ENCODE measurements at places on chromosomes 1 and 21. TPM values are rescaled to one million over a fixed set of nuclear protein-coding genes. Genes with fewer than 3 reads are reported as not detected.

The DFFA gene
- 78.0 TPM for total RNA-seq

The PRAMEF8 gene
- total RNA-seq, result not detected

The ACKR1 gene
- not detected for total RNA-seq

The MCOLN2 gene
- 14.9 TPM for total RNA-seq

DNA sequence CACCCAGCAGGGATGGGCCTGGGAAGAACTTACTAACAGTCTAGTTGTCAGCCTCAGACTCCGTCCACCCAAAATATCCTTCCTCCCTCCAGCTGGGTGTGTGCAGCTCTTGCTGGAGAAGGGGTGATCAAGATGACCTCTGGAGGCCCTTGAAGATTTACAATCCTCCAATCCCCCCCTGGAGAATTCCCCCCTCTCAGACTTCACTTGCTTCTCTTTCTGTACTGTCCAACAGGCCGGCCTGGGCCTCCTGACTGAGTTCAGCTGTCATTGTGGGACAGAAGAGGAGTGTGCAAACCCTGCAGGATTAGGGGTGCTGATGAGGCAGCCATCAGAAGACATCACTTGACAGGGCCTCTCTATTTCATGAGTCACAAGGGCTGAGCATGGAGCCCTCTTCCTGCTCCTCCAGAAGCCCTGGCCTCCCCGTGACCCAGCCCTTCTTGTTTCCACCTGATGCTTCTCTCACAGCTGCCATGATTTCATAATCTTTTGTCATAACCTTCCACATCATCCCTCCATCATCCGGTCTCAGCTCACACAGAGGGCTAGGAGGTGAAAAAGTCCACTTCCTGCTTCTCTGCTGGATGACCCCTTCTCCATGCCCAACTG, 17.5 kb upstream of the IGFN1 start:
- DNase-seq, result peak; percentile 86

The SEC16B gene
- 0.59 TPM for total RNA-seq

DNA sequence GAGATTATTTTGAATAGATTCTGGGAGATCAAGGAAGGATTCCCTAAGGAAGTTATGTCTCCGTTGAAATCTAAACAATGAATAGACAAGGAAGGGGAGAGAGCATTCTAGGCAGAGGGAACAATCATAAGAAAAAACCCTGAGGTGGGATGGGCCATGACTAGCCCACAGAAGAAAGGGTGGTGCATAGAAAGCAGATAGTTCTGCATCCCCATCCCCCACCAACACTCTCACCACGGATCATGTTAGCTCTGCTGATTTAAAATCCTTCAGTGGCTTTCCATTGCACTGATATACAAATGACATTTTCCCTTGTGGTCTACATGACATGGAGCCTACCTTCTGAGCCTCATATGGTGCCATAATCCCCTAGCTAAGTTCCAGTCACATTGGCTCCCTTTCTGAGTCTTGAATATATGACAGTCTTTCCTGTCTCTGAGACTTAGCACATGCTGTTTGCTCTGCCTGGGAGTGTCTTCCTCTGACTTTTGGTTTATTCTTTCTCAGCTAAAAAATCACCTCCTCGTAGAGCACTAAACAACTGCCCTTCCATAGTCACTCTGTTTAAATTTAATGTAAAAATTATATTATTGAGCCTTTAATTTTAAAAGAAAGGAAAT, 15.2 kb downstream of the SCMH1 start:
- DNase-seq, result no peak

DNA sequence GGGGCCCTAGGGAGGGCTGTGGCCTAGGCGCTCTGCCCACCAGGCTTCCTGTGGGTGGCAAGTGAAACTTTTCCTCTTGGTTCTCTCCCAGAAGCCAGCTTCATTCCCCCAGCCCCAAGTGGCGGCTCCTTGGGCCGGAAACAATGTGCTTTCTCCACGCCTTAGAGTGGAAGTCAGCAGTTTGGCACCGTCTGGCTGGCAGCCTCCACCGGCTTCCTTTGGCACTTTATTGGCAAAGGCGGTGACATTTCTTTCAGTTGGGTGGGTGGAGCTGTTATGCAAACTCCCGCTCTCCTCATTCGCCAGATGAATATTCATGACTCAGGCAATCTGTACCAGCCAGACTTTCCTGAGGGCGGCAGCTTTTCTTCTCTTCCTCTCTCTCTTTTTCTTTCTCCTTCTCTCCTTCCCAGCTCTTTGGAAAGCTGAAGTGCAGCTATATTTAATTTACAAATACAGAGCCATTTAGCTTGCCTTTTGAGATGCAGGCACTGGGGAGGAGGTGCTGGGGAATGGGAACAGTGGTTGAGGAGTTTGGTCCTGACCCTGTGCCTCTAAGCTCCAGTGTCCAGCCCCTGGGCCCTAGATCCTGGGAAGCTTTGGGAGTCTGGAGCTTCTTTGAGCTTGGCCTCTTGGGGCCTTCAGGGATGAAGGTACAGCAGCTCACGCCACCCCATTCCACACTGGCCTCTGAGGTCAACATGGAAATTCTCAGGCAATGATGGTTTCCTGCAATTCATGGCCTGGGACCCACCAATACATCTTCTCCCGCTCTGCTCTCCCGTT, 67.8 kb upstream of the POU3F1 start:
- no peak for DNase-seq

GRCh38 chr21:36147911-36148310, 8.7 kb upstream of the DOP1B start:
- no peak for DNase-seq

The CCDC27 gene
- total RNA-seq, result not detected

- peak; percentile 42 for DNase-seq
Measured at GRCh38 chr1:152251391-152251790, 27.4 kb upstream of the HRNR start.

DNA sequence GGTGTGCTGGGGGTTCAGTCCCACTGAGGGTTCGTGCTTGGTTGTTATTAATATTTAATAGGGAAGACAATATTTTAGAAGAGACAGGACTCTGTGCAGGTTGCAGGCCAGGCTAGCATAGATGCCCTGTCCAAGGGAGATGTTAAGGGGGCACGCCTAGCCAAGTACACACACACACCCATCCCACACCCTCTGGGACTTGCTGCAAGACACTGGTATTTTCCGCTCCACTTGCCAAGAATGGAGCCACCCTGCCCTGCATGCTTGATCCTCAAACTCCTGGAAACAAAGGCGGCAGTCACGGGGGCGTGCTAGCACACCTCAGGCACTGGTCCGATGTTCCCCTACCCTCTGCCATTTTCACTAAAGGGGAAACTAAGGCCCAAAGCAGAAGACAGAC, 99.1 kb downstream of the MRPL37 start:
- no peak for DNase-seq

DNA sequence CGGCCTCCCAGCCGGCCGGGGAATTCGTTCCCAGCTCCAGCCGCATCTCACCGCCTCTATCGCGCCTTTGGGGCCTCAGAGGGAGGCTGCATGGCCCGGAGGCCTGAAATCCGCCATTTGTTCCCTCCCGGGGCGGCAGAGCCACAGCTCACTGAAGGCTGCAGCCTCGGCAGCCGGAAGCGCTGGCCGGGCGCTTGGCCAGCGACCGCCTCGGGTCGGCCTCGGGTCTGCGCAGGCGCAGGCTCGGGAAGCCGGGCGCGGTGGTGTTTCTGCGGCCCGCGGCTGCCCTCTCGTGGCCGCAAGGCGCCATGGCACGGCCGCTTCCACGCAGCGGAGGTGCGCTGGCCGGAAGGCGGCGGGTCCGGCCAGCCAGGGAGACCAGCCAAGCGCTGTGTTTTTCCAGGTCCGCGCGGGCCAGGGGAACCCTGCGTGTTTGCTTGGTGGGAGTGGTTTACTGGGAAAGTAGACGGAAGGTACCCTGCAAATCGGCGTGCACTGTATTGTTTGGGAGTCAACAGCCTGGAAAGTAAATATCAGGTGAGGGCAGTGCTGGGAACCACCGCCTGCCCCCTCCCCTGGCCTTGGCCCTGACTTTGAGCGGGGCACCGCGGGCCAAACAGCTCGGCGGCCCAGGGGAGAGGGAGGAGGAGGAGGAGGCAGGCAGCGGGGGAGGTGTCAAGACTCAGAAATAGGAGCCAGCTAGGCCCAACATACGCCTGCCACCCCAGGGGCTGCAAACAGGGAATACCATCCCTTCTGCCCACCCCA, 52.7 kb upstream of the CD34 start:
- peak; percentile 85 for DNase-seq

The ADAM30 gene
- not detected for total RNA-seq

GRCh38 chr1:94769551-94769950, 50.6 kb upstream of the SLC44A3 start:
- peak; percentile 37 for DNase-seq

DNA sequence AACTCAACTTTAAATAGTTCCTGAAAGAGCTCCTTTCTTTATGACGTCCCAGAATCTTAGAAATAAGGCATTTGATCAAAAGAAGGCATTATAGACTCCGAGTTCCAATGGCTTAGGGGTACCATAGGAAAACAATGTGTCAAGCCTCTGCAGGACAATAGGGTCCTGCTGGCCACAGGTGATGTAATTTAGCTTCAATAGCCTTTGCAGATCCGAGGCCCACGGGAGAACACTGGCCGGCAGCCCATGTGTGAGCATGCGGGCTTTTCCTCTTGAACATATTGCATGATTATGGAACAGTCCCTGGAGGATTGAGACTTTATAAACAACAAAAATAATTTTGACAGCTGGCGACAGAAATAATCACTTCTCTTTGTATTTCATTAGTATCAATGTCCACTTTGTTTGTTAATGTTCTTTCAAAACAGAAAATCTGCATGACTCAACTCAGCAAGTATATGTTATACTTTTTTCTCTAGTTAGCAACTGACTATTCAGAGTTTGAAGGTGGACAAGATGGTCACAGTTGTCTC, 49.0 kb upstream of the NR5A2 start:
- no peak for DNase-seq

GRCh38 chr1:91669584-91670350, 169.1 kb downstream of the CDC7 start:
- DNase-seq, result no peak

- DNase-seq, result peak; percentile 74
Measured at GRCh38 chr1:146012703-146013558, 8.6 kb downstream of the HJV start.

Measured in HT1080 (cell line).